ENCODE measurements at places on chromosomes 7 and 10. TPM values are rescaled to one million over a fixed set of nuclear protein-coding genes. Genes with fewer than 3 reads are reported as not detected.

GRCh38 chr10:31100115-31100601 lies 68.5 kb upstream of the ZNF438 start:
- H3K36me3 ChIP-seq: no peaks in the 10 kb centered on the region
- H3K27ac ChIP-seq: no peak overlapping the region
- no peak overlapping the region for H3K4me3 ChIP-seq
- H3K4me1 ChIP-seq: no peaks in the 10 kb centered on the region
- no peak for DNase-seq

- no peaks in the 10 kb centered on the region for H3K27me3 ChIP-seq
- H3K27ac ChIP-seq: no peak overlapping the region
- H3K4me3 ChIP-seq: no peak overlapping the region
- H3K4me1 ChIP-seq: peaks cover 8% of the 10 kb centered on the region
Observed at GRCh38 chr7:83439026-83439425, 209.9 kb downstream of the SEMA3E start.

DNA sequence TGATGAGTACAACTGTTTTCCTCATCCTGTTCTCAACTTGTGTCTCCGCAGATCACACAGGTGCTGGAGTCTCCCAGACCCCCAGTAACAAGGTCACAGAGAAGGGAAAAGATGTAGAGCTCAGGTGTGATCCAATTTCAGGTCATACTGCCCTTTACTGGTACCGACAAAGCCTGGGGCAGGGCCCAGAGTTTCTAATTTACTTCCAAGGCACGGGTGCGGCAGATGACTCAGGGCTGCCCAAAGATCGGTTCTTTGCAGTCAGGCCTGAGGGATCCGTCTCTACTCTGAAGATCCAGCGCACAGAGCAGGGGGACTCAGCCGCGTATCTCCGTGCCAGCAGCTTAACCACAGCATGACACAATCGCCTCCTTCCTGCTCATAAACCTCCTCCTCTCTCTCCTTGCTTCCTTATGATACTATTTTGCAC lies 126.7 kb upstream of the PRSS58 start:
- H3K4me1 ChIP-seq: peaks cover 2% of the 10 kb centered on the region
- H3K27ac ChIP-seq: no peak overlapping the region
- H3K4me3 ChIP-seq: no peak overlapping the region
- H3K27me3 ChIP-seq: no peaks in the 10 kb centered on the region
- H3K36me3 ChIP-seq: no peaks in the 10 kb centered on the region

TRIL gene
- 3.1 TPM for total RNA-seq

RNF148 gene
- total RNA-seq: 0.29 TPM

DNA sequence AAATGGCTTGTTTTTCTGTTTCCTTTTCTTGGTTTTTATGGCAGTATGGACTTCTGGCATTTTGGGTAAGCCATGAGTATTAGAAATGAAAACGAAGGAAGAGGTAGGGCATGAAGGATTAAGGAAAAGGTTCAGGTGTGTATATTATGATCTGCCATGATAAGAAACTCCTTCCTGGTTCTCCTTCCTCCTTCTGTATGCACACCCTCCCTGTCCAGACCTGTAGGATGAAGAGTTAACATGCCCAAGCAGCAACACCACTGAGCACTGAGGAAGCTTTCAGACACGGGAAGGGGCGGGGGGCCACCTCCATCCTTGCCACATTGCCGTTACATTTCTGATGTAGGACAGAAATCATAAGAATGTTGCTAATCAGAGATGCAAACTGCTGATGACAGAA lies 361.0 kb upstream of the ZMIZ1 start:
- H3K27me3 ChIP-seq: no peaks in the 10 kb centered on the region
- no peaks in the 10 kb centered on the region for H3K4me1 ChIP-seq
- H3K4me3 ChIP-seq: no peak overlapping the region
- no peak for DNase-seq

PIK3CG gene
- total RNA-seq: not detected

DLX5 gene
- total RNA-seq: 0.22 TPM

DNA sequence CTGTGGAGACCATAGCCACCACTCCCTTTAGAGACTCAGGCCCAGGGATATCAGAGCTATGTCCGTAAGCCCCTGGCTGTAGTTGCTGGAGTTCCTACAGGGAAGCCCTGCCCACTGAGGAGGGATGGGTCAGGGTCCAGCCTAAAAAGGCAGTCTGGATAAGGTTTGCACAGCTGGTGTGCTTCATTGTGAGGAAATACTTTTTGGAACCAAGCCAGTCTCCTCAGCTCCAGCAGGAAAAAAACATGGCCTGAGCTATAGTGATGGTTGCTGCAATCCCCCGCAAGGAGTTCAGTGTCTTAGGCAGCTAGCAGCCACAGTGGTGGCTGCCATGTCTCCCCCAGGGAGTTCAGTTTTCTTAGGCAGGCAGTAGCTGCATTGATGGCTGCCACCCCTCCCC lies 52.6 kb upstream of the CYP2C8 start:
- no peaks in the 10 kb centered on the region for H3K4me1 ChIP-seq
- H3K27ac ChIP-seq: no peak overlapping the region
- no peaks in the 10 kb centered on the region for H3K27me3 ChIP-seq
- H3K36me3 ChIP-seq: peaks cover 3% of the 10 kb centered on the region

- H3K36me3 ChIP-seq: no peaks in the 10 kb centered on the region
- no peak overlapping the region for H3K4me3 ChIP-seq
- no peak overlapping the region for H3K27ac ChIP-seq
- DNase-seq: peak; percentile 38
- no peaks in the 10 kb centered on the region for H3K27me3 ChIP-seq
Observed at GRCh38 chr7:31327071-31327470, 13.5 kb downstream of the NEUROD6 start.

SPDYE9 gene
- not detected for total RNA-seq

Measured in H9 (cell line).